ENCODE measurements at places on chromosomes 3 and 15.

GRCh38 chr3:195209847-195210265 lies 61.1 kb downstream of the XXYLT1 start:
- DNase-seq = peak; percentile 28

DNA sequence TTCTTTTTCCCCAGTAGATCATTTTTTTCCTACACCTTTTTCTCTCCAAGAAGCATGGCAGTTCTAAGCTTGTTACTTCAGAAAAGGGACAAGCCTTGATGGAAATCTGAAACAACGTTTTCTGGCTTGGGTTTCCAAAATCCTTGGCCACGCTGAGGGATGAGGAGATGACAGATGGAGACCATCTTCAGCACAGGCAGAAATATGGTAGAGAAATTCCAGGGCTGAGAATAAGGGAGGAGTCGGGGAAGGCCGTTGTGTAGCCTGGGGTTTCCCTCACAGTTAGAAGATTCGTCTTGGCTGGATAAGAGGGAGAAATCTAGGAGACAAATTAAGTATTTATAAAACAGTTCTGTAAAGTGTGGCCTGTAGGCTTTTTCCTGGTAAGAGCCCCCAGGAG lies 33.9 kb upstream of the STT3B start:
- DNase-seq = no peak

GRCh38 chr15:41513506-41514227 lies at the start of gene LTK:
Gene LTK (minus strand): TSS chr15:41513827. CDS start chr15:41513709, 118 bp downstream.
- DNase-seq = no peak

- peak; percentile 96 for DNase-seq
These were observed 18.5 kb upstream of the LMCD1 start for GRCh38 chr3:8482960-8483665.

DNA sequence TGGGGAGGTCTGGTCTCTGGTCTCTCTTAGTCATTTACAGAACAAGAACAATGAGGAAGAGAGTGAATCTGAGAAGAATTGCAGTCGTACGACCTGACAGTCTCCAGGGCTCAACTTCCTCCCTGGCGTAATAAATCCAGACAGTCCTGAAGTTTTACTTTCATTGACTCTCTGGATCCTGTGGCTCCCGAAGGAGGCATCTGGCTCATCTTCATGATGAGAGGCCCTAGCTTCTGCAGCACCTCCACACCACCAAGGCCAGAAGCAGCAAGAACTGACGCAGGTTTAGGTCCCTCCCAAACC lies 11.8 kb upstream of the CYFIP1 start:
- no peak for DNase-seq

DNA sequence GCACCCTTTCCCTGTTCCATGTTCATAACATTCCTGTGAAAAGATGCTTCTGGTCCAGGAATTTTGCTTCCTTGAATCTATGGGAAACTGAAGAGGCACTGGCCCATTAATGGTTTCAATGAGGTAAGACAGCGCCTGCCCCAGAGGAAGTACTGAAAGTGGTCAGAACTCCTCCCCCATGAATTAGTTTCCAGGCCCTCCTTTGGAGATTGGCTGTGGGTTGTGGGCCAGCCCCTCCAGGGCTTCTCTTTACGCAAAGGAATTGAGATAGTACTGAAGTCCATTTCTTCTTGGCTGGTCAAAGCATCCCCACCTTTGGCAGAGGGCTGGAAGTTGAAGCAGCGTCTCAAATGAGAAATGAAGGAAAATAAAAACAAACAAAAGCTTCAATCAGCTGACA lies 175.5 kb downstream of the POLR2M start:
- no peak for DNase-seq

GRCh38 chr3:189838291-189838690 lies 207.1 kb downstream of the TP63 start:
- no peak for DNase-seq

GRCh38 chr15:65038836-65039235 lies 6.4 kb upstream of the SLC51B start:
- no peak for DNase-seq

- no peak for DNase-seq
These were observed 1.6 kb upstream of the SEMA3B start for GRCh38 chr3:50267280-50267913.

DNA sequence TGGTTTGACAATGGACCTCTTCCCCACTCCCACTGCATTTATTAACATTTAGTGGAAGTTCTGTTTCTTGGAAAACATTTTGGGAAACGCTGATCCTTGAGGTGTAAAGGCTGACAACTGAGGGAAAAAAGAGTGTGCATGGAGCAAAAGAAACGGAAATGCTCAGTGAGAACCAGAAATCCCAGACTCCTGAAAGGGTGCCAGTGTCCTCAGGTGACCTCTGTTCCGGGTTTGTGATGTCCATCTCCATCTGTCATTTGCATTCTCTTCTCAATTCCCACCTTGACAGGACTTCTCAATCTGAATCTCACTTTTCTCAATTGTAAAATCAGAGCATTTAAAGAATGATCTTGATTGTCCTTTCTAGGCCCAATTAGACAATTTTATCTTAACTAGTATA lies 71.1 kb upstream of the FAM3D start:
- no peak for DNase-seq

DNA sequence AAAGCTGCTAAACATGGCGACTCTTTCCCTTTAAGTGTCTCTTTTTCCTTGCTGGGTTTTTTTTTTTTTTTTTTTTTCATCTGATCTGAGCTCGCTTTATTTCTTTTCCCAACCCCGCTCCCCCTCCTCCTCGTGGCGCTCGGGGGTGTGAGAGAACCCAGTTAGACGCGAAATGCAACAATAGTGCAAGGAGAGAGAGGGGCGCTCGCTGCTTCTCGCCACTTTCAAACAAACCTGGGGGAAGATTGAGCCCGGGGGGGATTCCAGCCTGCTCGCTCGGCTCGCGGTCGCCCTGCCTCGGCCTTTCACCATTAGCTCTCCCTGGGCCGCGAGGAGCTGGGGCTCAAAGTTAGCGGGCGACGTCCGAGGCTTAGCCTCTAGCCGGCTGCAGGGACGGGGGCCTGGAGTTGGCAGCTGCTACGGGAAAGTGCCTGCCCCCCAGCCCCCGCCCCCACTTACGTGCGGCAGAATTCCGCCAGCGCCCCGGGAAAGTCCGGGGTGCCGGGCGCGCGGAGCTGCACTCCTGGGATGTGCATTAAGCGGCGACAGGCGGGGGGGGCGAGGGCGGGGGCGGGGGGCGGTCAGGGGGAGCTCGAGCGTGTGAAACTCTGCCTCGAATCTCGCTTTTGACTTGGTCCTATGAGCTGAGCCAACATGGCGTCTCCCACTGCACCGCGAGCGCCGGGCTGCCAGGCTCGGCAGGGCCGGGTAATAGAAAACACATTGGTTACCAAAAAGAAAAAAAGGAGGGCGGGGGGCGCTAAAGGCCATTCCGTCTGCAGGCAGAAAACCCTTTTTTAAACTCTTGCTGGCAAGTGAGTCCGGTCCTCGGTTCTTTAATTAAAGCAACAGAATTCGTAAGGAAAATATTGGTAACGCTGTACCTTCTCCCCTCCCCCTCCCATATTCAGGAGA lies 10.4 kb downstream of the NR2F2 start:
- peak; percentile 50 for DNase-seq

- DNase-seq = no peak
These were observed 680.8 kb downstream of the GBE1 start for GRCh38 chr3:81080608-81081007.
